ENCODE measurements at places on chromosomes 5 and 9.

DNA sequence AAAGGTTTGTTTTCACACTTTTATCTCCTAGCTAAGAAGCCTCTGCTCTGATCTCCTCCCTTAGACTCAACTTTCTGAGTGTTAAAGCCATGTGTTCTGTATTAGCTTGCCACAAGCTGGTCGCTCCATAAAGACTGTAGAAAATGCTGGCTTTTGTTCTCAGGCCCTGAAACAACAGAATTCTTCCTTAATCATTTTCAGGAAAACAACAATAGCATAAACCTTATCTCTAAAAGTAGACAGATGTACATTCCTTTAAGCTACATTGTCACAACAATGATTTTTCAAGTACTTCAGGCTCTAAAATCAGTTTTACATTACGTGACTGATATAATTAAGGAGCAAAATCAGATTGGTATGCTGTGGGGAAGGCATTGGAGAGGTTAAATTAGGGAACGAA lies 41.9 kb downstream of the VCAN start:
- no peak for DNase-seq

- no peak for DNase-seq
Observed at GRCh38 chr5:172533399-172534228, 79.3 kb upstream of the SH3PXD2B start.

DNA sequence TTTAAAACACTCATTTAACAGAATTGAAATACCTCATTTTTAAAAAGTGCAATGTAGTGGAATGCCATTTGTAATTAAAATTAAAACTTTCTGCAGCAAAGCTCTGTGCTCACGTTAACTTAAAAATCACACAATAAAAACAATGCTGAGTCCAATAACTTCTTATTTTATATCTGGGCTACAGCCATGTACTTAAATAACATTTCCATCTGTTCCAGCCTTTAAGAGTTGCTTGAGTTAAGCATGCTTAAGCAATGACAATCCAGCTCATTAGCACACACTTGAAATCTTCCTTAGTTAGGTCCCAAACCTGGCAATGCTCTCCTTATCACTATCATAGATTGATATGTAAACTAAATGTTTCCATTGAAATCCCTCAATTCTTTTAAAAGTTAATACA lies 132.3 kb upstream of the CDH12 start:
- no peak for DNase-seq

GRCh38 chr9:91221332-91221731 lies 140.4 kb downstream of the AUH start:
- DNase-seq, result no peak

DNA sequence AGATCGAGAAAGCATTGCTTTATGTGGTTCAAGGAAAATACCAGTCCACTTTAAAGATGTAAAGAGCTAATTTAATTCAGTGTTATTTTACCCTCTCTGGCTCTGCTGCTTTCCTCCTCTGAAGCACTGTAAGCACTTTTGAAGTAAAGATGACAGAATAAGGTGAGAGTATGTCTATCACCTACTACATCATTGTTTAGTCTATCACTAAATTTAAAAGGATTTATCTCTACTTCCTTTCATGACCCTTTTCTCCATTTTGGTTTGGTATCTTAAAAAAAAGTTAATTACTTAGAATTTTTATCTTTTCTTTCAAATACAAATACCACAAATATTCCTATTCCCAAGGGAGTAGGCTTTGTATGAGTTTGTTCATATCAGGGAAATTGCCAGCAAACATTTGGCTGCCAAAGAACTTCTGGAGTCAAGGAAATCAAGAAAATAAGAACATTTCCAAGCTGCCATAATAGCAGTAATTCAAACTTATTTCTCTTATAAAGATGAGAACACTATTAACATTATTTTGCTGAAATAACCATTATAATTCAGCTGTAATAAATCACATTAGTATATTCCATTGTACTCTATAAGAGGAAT lies 77.8 kb downstream of the SLC38A9 start:
- DNase-seq, result no peak

Measured in effector CD4-positive, alpha-beta T cell (primary cell).